ENCODE measurements at places on chromosomes 2 and 18. TPM values are rescaled to one million over a fixed set of nuclear protein-coding genes. Genes with fewer than 3 reads are reported as not detected.

GRCh38 chr2:38381381-38382143 lies 4.5 kb upstream of the ATL2 start:
- no peak for DNase-seq
- 0 out of 2 replicates have a peak, but pooled peaks cover 5% of the 10 kb centered on the region for H3K27me3 ChIP-seq
- no peaks in the 10 kb centered on the region for H3K4me1 ChIP-seq

- DNase-seq, result peak; percentile 68
- peaks cover 12% of the 10 kb centered on the region for H3K27me3 ChIP-seq
- peak overlapping the region; percentile 85 for H3K27ac ChIP-seq
- no peaks in the 10 kb centered on the region for H3K4me1 ChIP-seq
Observed at GRCh38 chr2:66575625-66576310, 140.8 kb downstream of the MEIS1 start.

GRCh38 chr2:237649541-237650454 lies 22.4 kb downstream of the LRRFIP1 start:
- no peak for DNase-seq
- no peak overlapping the region for H3K27ac ChIP-seq
- H3K4me1 ChIP-seq, result no peaks in the 10 kb centered on the region
- H3K27me3 ChIP-seq, result no peaks in the 10 kb centered on the region

- H3K27me3 ChIP-seq, result no peaks in the 10 kb centered on the region
- H3K36me3 ChIP-seq, result peaks cover 18% of the 10 kb centered on the region
- H3K27ac ChIP-seq, result no peak overlapping the region
- H3K4me3 ChIP-seq, result no peak overlapping the region
- H3K4me1 ChIP-seq, result no peaks in the 10 kb centered on the region
Observed at GRCh38 chr18:35688757-35689156, 107.2 kb downstream of the GALNT1 start.

GRCh38 chr2:8661736-8662135 lies 20.1 kb upstream of the ID2 start:
- peak overlapping the region; percentile 36 for H3K4me3 ChIP-seq
- peak; percentile 84 for DNase-seq
- H3K4me1 ChIP-seq, result peaks cover 25% of the 10 kb centered on the region
- no peaks in the 10 kb centered on the region for H3K36me3 ChIP-seq
- H3K27me3 ChIP-seq, result no peaks in the 10 kb centered on the region

Gene CFC1
- not detected for total RNA-seq

Gene KIF1A
- not detected for total RNA-seq
